ENCODE measurements at places on chromosomes 3 and 15.

GRCh38 chr15:31887246-31887645, 143.1 kb upstream of the CHRNA7 start:
- DNase-seq: no peak

- no peak for DNase-seq
Measured at GRCh38 chr3:5051772-5052171, 70.3 kb upstream of the ARL8B start.

GRCh38 chr3:129112308-129113052, 9.1 kb downstream of the RAB43 start:
- no peak for DNase-seq

DNA sequence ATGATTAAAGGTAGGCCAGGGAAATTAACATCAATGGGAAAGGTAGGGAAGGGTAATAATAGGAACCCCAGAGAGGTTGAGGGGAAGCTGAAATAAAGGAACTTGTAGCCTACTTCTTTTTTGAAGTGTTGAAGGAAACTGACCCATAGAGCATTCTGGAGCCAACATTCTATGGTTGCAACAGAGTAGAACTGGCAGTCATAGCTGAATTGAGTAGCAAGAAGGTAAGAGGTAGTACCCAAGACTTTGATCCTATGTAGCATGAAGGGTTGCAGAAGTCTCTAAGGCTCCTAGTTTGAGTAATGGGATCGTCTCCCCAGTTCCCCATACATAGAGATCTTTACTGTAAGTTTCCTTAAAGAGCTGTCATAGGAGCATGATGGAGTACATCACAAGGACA, 7.4 kb upstream of the ZNF774 start:
- DNase-seq: no peak

- no peak for DNase-seq
Measured at GRCh38 chr15:77775837-77776236, 143.1 kb upstream of the LINGO1 start.
